ENCODE measurements at places on chromosomes 16 and 17.

- DNase-seq, result no peak
Observed at GRCh38 chr17:66420961-66421371, 118.6 kb downstream of the PRKCA start.

GRCh38 chr17:68197997-68198930, 49.6 kb upstream of the AMZ2 start:
- DNase-seq, result no peak

DNA sequence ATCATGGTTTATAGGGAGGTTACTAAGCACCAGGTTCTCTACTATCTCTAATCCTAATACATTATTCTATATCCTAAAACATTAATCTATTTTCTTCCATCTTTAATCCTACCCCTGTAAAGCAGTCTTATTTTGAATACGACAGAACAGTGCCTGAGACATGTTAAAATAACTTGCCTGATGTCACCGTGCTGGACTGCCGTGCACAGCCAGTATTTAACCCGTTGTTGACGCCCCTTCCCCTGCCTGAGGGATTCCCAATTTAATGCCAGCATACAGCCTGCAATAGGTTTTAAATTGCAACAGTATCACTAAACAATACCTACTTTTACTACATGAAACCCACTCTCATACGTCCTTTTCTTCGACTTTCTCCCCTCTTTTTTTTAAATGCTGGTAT, 133.3 kb downstream of the PARN start:
- DNase-seq, result no peak

DNA sequence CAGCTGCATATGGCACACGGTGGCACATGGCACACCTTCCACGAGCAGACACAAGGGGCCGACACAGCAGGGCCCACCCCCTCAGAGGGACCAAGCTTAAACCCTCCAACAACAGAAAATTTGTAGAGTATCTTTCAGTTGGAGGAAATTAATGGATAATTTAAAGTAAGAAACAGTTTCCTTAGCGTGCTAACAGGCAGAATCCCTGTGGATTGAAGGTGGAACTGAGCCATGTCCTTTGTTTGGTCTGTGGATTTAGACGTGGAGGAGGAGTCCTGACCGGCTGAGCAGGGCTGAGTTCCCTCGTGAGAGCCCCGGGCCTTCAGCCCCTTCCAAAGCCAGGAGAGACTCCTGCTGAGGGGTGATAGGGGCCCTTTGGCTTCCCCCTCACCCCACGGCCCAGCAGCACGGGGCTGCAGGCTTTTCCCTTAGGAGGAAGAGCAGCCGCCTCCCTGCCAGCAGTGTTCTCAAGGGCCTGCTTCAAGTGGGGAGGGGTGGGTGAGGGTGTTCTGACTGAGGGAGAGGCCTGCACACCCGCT, 1.4 kb upstream of the CYB561 start:
- peak; percentile 69 for DNase-seq

Data from NCI-H1092 (cell line).